Hematopoietic multipotent progenitor cell treated with erythropoietin and hydrocortisone succinate and interleukin-3 and kit ligand, for 17 days (in vitro differentiated cells): ENCODE measurements at places on chromosomes 6 and 20.
A peak's percentile ranks its signal among the peaks of the same experiment; 100 is the strongest.

DNA sequence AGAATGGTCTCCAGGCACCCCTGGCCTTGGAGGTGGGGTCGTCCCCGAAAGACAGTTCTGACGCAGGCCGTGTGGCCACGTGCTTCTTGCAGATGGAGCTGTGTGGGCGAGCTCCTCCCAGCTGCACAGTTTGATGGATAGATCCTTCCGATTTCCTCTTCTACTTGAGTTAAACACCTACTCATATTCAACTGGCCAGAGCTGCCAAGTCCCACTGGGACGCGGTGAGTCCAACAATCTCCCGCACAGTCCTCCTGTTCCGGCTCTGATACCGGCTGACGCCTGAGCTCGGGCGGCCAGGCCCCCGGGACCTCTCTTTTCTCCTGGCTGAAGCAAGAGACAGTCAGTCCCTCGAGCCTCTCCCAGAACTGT lies 57.9 kb upstream of the DACT2 start:
- no peak for DNase-seq

DNA sequence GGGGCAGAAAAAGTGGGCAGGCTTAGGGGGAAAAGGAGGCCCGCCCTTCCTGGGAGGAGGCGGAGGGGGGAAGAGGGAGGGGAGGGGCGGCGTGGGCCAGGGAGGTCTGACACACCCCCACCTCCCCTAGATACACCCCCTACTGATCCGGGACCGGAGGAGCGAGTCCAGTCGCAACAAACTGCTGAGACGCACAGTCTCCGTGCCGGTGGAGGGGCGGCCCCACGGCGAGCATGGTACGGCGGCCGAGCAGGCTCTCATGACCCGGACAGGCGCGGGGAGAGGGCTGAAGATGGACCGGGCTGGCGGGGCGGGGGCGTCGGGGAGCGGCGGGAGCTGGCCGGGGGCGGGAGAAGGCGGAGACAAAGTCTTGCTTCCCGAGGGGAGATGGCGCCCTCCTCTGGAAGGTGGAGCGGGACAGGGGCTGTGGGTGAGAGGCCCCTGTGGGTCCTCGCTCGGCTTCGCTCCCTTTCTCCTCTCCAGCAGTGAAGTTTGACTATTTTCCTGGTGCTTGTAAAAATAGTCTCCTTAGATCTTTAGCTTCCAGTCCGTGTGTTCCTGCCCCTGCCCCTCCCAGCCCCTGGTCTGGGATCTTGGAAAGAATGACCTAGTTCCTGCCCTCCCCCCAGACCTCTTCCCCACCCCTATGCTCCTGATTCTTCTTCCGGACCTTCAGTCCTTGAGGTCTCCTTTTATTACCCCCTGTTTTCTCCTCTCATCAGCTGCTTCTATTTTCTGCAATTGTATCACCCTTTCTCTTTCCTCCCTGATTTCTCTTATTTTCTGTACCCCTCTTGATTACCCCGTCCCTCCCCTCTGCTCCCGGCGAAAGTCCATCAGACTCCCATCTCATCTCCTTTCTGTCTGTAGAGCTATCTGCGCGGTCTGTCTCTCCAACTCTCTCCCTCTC lies 6.1 kb downstream of the SYNGAP1 start:
- peak; percentile 73 for DNase-seq

GRCh38 chr6:1858196-1858595 lies 248.5 kb downstream of the FOXC1 start:
- no peak for DNase-seq

DNA sequence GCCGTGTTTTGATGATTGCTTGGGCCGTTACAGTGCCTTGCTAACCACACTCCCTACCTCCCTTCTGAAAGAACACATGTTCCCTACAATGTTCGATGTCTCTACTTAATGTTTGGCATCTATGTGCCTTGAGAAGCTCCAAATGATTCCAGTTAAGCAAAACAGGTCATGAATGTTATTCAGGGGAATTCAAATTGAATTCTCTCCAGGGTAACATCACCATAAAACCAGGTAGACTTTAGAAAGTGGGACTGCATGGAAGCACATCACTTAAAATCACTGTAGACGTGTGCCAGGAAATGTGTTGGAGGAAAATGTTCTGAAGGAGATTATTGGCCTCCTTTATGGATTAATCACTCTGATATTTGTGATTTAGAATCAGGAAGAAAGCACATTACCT lies 128.1 kb downstream of the ADAT2 start:
- DNase-seq = no peak

GRCh38 chr6:108260126-108260808 lies 573 bp downstream of the SNX3 start:
- peak; percentile 89 for DNase-seq

DNA sequence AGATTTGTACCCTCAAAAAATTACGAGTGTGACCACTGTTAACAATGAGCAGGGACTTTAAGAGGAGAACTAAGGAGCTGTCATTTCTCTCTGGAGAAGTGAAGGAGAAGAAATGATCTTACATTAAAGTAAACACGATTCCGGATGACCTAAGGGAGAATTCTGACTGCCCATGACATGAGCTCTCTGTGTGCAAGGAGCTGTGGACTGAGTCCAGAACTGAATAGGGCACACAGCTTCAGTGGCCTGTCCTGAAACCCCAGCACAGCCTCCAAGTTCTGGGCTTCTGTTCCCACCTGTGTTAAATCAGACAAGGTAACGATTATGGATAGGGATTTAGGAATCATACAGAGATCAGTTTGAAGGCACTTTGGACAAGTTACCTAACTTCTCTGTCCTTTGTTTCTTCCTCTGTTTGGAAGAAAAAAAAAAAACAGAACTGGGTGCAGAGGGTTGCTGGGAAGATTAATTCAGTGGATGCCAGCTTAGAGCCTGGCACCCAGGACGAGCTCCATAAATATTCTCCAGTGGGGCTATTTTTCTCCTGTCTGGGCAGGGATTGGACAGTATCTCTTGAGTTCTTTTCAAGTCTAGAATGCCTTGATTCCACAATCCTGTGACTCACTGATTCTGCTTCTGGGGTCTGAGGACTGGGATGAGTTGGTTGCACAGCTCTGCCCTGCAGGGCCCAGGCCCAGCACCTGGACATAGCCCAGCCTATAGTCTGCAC lies 65.7 kb downstream of the MRPL14 start:
- DNase-seq = no peak

GRCh38 chr6:130020073-130020906 lies 1.9 kb downstream of the L3MBTL3 start:
- DNase-seq = no peak

DNA sequence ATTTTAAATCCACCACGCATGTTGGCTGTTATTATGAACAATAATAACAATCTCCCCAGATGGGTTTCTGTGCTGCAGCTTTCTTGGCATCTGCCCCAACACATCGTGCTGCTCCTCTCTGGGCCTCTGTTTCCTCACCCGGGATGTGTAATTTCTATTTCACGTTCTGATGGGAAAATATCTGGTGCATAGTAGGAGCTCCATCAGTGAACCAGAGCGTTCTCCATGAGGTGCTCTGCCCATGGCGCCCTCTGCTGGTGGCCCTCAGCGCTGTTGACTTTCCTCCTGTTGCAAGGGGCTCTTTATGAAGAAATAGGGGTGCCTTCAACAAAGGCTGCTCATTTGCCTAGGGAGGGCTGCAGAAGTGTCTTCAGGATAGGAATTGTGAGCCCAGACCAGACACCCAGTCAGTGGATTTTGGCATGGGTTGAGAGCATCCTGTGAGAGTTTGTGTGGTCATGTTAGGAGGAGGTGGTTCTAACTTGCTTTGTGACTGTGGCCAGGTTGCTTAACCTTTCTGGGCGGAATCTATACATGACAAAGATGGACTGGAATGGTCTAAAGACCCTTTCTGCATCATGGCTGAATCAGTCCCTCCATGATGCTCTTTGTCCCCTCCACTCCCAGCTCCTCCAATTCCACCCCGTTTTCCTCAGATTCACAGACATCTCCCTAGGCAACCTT lies 8.1 kb downstream of the SCRT2 start:
- DNase-seq = peak; percentile 91

- no peak for DNase-seq
These were observed 37.4 kb downstream of the RFPL4B start for GRCh38 chr6:112384511-112384910.

GRCh38 chr6:12241493-12242175 lies 48.5 kb upstream of the EDN1 start:
- no peak for DNase-seq

GRCh38 chr6:24761193-24761835 lies 13.4 kb upstream of the GMNN start:
- DNase-seq = peak; percentile 30

DNA sequence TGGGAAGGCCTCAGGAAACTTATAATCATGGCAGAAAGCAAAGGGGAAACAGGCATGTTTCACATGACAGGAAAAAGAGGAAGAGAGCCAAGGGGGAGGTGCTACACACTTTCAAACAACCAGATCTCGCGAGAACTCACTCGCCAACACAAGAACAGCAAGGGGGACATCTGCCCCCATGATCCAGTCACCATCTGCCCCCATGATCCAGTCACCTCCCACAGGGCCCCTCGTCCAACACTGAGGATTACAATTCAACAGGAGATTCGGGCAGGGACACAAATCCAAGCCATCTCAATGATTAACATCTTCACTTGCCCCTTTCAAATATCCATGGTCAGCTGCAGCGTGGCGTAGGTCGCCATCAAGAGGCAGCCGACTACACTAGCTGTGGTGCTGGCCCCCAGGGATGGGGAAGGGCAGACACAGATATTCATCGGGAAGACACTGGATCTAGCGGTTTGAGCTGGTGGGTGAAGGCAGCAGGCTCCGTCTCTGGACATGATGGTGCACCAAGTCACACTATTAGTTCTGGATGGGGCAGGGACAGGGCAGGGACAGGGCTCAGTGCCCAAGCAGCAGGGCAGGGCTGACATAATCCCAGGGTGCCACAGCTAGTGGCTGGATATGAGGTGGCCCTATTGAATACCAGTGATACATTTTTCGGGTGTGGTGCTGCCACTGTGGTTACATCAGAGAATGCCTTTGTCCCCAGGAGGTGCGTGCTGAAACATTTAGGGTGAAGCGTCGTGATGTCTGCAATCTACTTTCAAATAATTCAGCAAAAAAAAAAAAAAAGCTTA lies 31.6 kb downstream of the TUBB2B start:
- no peak for DNase-seq

- no peak for DNase-seq
These were observed 50.7 kb upstream of the BHLHE23 start for GRCh38 chr20:63057171-63058117.

DNA sequence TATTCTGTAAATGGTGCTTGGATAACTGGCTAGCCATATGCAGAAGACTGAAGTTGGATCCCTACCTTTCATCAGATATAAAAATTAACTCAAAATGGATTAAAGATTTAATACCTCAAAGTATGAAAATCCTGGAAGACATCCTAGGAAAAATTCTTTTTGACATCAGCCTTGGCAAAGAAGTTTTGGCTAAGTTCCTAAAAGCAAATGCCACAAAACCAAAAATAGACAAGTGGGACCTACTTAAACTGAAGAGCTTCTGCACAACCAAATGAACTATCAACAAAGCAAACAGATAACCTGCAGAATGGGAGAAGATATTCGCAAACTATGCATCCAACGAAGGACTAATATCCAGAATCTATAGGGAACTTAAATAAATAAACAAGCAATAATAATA lies 60.3 kb upstream of the RIPPLY2 start:
- DNase-seq = no peak

- DNase-seq = no peak
These were observed 120.4 kb downstream of the OGFRL1 start for GRCh38 chr6:71408787-71409723.

DNA sequence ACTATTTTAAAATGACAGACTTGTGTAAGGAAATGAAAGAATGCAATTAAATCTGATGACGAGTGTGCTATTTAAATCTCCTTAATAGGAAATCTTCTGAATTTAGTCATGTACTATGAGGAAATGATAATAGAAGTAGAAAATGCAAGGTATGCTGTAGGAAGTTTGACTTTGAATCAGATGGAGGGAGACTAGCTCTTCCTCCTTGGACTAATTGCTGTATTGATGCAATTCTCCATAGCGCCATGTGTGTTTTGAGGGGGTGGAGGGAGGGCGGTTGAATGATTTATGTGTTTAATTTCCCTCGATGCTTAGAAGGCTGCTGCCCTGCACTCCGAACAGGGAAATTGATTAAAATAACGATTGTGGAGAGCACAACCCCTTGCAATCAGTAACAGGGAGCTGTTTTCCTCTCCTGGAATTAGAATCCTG lies 214.4 kb upstream of the PRND start:
- DNase-seq = no peak

DNA sequence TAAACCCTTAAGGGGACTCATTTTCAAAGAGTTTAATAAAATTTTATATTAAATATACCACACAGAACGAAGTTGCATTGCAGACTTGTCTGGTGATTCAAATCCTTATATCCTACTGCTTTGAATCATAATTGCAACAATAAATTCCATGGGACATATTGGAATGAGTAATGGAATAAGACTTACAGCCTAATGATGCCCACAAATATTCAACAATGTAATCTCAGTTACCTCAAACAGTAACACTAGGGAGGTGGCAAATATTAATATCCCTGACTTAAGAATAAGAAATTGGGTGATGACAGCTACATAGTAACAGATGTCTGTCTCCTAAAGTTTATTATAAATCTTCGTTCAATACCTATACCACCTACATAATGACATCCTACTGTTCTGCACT lies 52.6 kb downstream of the BMP5 start:
- no peak for DNase-seq

- DNase-seq = no peak
These were observed 856.9 kb downstream of the EYS start for GRCh38 chr6:64850121-64850520.

DNA sequence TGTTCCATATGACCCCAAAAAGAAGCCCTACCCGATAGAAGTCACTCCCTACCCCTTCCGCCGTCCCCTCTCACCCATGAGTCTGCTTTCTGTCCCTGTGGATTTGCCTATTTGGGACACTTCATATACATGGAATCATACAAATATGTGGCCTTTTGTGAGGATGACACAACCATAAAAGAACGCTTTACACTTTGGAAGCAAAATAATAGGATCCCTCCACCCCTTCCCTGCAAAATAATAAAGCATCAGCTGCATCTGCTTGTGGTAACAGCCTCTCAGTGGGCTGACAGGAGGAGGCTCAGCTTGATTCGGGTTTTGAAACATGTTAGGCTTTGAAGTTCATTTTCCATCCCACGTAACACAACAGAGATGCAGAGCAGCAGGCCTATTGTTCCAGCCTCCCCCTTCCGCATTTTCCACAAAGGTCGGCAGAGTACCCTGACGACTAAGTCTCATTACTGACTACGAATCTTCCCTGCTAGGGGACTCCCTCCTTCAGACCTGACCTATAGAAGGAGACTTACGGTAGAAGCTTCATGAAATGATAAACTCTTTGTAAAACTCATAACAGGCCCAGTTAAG lies 99.1 kb downstream of the ALDH8A1 start:
- DNase-seq = no peak

DNA sequence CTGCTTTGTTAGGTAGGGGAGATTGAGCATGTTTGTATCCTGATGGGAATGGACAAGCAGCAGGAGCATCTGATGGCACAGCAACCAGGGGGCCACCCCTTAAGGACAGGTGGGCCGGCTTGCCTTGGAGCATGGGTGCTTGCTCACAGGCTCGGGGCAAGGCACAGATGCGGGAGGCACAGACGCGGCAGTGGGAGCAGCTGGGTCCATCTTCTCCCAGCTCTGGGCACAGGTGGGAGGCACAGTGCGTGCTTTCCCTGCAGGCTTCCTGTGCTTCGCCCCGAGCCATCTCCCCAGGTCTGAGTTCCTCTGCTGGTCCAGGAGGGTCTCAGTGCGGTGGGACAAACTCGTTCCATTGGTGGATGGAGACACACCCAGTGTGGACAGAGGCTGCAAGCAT lies 73.6 kb upstream of the BHLHE23 start:
- DNase-seq = no peak

- no peak for DNase-seq
These were observed 57.3 kb downstream of the TRAF3IP2 start for GRCh38 chr6:111548368-111548767.
